ENCODE measurements at places on chromosomes 4 and X.
A peak's percentile ranks its signal among the peaks of the same experiment; 100 is the strongest.

- no peak for DNase-seq
These were observed 66.0 kb downstream of the RPS3A start for GRCh38 chr4:151165205-151166000.

DNA sequence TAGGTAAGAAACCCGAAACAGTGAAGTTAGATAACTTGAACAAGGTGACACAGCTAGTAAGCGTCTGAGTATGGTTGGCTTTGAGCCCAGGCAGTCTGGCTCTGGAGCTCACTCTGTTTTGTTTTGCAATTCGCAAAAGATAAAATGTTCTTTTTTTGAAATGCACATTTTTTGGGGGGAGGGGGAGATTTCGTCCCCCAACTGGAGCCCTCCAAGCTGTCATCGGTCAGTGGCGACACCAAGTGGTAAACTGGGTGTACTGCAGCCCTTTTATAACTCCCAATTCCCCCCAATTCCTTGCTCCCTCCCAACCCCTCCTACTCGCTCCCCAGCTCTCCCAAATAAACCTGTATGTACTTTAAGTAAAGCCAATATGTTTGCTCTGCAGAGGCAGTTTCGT lies 2.8 kb upstream of the CLCN5 start:
- peak; percentile 45 for DNase-seq

DNA sequence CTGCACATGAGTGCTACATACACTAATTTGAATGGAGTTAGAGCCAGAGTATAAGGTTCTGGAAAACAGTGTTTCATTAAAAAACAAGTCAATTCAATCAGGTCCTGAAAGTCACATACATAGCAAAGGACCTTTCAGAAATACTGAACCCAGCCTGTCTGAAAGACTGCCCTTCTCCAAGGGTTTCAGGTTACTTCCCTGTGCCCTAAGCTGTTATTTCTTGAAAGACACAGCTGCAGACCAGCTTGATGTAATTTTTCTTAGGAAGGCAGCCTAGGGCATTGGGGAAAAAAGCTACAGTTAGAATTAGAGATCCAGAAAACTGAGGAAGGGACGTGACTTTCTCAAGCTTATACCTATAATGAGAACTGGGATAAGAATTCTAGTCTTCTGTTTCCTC lies 155.9 kb upstream of the MAOA start:
- DNase-seq = no peak

- peak; percentile 34 for DNase-seq
These were observed 100.8 kb downstream of the SPIN4 start for GRCh38 chrX:63250253-63250868.

- DNase-seq = no peak
These were observed 6.8 kb upstream of the CISD2 start for GRCh38 chr4:102862016-102862415.

DNA sequence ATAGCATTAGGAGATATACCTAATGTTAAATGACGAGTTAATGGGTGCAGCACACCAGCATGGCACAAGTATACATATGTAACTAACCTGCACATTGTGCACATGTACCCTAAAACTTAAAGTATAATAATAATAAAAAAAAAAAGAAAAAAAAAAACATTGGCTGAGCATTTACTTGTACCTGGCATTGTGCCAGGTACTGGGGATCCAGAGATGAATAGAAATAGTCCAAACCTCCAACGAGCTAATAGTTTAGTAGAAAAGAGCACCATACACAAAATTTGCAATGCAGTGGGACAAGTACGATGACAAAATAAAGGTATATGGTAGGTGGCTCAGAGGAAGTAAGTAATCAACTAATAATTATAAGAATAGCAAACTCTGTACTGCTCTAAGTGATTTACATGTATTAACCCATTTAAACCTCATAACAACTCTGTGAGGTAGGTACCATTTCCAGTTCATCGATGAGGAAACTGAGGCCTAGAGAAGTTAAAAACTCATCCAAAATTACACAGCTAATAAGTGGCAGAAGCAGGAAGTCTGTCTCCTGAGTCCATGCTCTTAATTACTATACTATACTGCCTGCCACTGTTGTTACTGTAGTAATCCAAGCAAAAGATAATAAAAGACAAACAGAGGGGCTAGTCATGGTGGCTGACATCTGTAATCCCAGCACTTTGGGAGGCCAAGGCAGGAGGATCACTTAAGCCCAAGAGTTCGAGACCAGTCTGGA lies 319.3 kb downstream of the OPHN1 start:
- DNase-seq = no peak

GRCh38 chrX:39845233-39845632 lies 252.5 kb downstream of the BCOR start:
- no peak for DNase-seq
